Stimulated activated CD8-positive, alpha-beta memory T cell treated with anti-CD3 and anti-CD28 coated beads, Interleukin-15, amount 100 ng/mL, for 1 hour (primary cell): ENCODE measurements at places on chromosomes 5 and 9.

- DNase-seq, result no peak
These were observed 210.9 kb downstream of the ESM1 start for GRCh38 chr5:54774281-54775170.

DNA sequence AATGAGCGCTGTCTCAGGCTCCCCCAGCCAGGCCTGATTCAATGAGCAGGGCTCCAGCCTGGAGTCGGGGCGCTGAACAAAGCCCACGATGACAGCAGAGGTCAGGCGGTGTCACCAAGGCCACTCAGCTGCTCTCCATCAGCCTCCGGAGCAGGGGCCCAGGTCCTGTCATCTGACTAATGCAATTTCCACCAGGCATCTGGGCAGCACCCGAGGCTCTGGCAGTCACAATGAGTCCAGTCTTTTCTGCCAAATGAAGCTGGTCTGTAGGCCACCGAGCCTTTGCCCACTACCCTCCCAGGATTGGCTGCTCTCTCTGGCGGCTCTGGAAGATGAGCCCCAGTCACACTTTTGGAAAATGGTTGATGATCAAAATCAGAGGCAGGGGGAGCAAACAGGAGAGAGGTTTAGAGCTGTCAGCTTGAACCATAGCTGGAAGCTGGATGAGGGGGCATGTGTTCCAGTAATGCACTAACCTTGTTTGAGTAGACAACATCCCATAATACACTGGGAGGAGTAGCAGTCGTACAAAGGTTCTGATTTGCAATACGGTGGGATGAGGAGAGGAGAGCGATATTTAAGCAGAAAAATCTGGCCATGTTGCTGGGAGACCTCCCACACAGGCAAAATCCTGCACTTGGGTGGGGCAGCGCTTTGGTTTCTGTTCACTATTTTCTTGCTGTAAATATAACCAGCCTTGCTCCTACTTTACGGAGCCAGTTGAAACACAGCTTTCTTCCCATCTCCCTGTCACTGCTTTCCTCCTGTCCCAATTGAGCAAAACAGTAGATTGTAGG lies 306.4 kb upstream of the PANK3 start:
- no peak for DNase-seq

DNA sequence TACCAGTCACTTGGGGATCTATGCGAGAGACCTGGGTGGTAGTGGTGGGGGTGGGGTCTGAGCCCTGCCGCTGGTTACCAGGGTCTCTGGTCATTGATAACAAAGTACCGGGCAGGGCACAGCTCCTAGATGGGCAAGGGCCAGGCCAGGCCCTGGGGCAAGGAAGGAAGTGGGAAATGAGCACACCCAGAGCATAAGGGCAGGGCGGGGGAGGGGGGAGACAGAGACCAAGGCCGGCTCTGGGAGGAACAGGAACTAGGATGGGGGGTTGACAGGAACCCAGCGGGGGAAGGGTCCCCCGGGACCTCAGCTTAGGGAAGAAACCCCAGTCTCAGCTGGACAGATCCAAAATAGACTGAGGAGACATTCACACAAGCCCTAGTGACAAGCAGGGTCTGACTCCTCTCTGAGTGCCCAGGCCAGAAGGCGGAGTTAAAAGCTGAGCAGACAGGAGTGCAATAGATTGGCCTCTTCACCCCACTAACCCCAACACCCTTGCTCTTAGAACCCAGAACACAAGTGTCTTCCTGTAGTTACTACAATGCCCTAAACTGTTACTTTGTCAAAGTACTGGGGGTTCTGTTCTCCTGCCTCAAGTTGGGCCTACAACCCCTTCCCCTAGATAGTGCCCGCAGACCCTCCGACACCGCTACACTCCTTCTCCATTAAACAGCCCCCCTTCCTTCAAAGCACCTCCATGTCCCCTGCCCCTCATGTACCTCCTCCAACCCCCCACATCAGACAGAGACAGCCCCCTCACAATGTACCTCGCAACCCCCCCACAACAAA lies 628 bp downstream of the ATOSB start:
- no peak for DNase-seq

GRCh38 chr5:124660229-124661093 lies 86.0 kb downstream of the ZNF608 start:
- no peak for DNase-seq

GRCh38 chr9:2740616-2741015 lies 23.3 kb downstream of the KCNV2 start:
- no peak for DNase-seq

DNA sequence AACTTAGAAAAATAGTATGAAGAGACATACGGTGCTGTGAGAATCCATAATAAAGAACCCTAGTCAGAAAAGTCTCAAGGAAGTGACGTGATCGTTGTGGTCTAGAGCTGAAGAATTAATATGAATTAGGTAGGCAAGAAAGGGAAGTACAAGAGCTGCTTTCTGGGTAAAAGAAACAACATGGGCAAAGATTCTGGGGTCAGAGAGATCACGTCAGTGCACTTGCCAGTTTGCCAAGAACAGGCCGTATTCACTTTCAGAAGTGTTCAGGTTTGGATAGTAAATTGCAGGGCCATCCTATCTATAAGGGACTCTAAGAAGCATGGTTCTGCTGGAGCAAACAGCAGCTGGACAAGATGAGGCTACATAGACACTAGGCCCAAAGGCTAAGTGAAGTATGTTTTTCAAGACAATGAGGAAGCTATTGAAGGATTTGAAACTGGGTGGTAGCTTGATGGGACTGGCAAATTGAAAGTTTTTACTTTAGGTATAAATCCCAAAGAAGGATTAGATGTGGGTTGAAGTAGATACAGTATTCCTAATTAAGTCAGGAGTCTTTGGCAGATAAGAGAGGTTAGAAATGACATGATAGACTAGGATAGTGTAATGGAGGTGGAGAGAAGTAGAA lies 4.8 kb upstream of the CHD1 start:
- no peak for DNase-seq

- DNase-seq, result no peak
These were observed 82.4 kb downstream of the FREM1 start for GRCh38 chr9:14827805-14828204.

- no peak for DNase-seq
These were observed 323.8 kb downstream of the PDE4D start for GRCh38 chr5:59569608-59570334.

DNA sequence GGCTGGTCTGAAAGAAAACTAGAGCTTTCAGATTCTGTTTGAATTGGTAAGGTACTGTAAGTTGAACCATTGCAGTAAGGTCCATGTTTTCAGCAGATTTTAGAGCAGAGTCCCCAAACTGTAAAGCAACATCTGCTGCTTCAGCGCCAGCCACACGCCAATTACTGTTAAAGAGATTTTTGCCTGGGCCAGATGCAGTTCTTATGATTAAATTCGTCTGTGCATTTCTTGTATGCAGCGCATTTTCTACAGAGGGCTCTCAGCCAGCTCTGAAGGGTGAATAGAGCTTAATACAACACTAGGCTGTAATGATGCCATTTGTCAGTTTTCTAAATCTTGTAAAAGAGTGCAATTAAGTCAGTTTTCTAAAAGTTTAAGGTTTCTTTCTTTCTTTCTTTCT lies 246.3 kb downstream of the COX7C start:
- DNase-seq, result no peak

GRCh38 chr9:89536600-89536999 lies 38.7 kb upstream of the SEMA4D start:
- DNase-seq, result no peak

GRCh38 chr5:168874713-168875380 lies 295.7 kb upstream of the PANK3 start:
- no peak for DNase-seq

DNA sequence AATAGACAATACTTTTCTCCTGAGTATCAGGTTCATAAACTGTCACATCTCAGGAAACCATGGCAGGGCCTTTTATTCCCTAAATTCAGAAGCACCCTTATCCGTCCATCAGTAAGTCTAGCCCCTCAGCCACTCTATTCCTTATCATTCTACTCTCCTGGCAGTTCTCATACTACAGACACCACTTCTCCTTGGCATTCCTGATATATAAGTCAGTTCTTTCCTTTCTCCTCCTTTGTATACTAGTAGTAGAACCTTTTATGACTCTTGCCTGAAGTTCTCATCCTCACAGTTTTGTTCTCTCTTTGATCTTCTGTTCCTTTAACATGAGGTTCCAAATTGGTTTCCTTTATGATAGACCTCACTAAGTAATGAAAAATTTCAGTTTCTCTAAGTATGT lies 29.3 kb downstream of the GRAMD2B start:
- DNase-seq, result no peak

DNA sequence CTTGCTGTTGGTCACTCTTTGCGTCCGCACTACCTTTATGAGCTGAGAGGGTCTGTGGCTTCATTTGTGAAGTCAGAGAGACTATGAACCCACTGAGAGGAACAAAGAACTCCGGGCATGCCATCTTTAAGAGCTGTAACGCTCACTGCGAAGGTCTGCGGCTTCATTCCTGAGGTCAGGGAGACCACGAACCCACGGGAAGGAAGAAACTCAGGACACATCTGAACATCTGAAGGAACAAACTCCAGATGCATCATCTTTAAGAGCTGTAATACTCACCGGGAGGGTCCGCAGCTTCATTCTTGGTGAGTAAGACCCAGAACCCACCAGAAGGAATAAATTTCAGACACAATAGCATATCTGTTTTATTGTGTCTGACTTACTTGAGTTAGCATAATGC lies 19.2 kb downstream of the GCNT1 start:
- no peak for DNase-seq

GRCh38 chr9:98943682-98944056 lies at the start of gene COL15A1:
COL15A1 (plus strand) TSS chr9:98943907; CDS start chr9:98944062, 155 bp downstream.
- DNase-seq, result no peak

- no peak for DNase-seq
These were observed 11.2 kb downstream of the LRRC26 start for GRCh38 chr9:137158625-137159024.

GRCh38 chr5:151014680-151015343 lies 5.6 kb upstream of the GPX3 start:
- no peak for DNase-seq

DNA sequence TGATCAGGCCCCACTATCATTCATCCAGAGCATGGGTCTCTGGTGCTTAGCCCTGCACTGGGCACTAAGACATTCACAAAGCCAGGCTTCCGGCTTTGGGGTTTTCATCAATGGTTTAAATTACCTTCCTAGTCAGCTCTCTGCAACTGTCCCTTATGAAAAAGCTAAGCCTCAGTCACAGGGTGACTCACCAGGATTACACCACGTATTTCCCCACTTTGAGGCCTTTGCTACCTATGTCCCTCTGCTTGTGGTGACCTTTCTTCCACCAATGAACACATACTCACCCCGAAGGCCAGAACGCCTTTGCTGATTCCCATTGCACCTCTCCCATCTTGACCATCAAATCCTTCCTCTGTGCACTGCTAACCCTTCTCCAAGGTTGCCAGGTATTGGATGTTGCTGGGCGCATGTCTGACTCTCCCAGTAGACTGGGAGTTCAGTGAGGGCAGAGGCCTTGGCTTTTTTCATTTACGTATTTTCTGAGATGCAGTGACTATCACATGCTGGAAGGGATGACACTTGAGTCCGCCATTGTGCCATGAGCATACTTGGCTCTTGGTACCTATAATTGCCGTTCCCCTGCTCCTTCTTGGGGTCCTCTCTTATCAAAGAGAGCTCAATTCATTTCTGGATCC lies 58.7 kb upstream of the TNFSF8 start:
- no peak for DNase-seq

DNA sequence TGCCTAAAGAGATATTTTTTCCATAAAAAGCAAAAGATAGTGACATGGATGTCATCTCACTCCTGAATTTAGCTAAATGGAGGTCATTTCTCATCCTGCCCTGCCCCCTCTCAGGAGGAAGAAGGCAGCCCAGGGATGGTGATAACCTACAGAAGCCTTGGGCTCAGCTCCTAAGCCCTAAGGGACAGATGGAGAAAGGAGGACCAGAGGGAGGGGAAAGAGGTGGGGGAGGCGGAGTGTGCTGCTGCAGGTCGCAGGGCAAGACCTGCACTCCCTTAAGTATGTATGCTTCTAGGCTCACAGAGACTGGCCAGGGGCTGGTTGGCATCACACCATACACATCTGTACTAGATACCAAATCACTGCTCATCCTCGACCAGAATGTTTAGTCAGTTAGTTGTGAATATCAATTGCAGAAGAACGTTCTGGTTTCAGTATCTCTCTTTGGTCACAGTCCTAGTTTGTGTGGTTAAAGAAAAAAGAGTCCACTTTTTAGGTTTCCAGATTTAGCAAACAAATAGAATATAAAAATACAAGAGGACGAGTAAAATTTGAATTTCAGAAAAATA lies 18.4 kb upstream of the CDKN2AIPNL start:
- no peak for DNase-seq

GRCh38 chr5:45454114-45454513 lies 242.1 kb downstream of the HCN1 start:
- no peak for DNase-seq
